ENCODE measurements at places on chromosomes 7 and 10.

GRCh38 chr7:10821156-10821555 lies 152.5 kb upstream of the PHF14 start:
- no peak for DNase-seq

DNA sequence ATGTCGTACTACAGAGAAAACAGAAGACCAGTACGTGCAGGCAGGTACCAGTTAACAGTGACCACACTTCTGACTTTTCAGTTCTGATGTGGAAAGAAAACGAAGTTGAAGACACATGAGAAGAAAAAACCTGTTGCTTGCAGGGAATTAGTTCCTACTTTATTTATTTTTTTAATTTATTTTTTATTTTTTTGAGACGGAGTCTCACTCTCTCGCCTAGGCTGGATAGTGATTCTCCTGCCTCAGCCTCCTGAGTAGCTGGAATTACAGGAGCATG lies 73.8 kb upstream of the ATP6V0A4 start:
- no peak for DNase-seq

DNA sequence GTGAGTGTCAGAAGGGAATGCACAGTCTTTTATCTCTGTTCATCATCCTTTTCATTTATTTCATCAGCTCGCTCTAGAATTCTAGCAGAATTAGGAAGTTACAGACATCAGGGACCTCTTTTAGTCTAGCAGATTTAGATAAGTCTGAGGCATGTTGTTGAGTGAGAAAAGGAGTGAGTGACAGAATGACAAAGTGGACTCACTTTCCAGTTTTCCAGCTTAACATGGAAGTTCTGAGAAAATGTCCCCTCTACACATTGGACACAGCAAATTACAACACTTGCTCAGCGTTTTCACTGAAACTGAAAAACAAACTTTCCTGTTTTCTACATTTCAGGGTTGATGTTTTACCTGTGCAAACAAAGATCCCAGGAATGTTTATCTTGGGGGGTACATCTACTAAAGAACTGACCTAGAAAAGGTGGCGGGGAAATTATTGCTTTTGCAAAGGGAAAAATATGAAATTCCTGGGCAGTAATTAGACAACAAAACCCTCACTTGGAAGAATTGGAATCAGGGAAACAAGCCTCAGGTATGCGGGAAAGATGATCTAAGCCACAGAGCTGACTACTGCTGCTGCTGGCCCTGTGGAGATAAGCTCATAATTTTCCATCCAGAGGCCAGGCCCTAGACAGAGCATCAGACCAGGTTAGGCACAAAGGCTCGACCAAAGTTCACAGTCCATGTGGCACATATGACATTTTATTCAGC lies 14.6 kb upstream of the CYP3A5 start:
- no peak for DNase-seq

DNA sequence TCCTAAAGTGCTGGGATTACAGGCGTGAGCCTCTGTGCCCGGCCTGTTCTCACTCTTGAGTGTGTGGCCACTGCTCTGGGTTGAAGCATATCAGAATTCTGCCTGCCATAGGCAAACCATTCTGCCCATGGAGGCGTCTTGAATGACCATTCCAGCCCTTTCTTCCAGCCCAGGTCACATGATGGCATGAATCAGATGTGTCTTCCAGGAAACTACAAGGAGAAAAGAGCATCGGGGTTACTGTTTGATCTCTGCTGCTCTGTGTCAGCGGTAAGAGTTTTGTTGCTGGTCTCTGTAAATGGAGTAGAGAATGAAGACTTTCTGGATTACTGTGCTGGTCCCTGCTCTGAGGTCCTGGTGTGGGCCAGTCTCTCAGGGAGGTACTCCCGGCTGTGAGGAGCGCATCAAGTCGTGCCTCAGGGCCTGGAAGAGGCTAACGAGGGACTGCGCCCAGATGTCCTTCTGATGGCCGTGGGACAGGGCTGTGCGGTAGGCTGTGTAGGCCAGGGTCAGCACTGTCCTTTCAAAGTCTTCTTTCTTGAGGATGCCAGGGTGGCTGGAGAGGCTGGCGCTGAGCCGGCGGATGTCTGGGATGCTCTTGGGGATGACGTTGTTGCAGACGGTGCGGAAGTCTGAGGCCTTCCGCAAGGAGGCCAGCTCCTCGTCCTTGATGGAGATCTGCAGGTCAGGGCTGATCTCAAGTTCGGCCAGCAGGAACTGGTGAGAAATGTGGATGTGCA lies 5.8 kb upstream of the SLC13A4 start:
- DNase-seq: no peak

DNA sequence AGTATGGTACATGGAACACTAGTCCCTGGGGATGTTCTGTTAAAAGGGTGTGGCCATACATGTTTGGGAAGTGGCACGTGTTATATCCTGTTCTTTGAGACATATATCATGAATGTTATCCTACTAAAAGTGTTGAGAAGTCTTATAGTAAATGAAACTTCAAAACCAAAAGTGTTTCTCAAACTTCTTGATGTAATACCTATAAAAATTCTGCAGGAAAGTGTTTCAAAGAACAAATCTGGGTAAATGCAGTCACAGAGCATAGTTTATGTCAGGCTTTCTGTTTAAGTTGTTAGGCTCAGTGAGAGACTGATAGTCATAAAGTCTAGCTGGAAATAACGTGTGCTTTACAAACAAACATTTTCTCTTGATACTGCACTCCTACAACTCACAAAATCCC lies 273.7 kb downstream of the KIF20B start:
- no peak for DNase-seq

DNA sequence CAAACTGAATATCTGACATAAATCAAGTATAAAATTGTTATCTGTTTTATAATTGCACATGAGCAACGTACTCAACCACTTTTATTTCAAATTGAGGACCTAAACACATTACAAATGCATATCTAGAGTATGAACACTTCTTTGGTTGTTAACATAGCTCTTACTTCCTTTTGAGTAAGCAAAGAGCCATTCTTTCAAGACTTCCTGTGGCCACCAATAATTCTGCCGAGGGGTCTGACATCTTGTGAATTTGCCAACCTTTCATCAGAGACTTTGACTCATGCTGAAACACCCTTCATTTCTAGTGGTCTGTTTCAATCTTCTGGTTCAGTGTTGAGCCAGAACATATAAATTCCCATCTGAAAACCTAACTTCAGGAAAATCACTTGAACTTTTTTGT lies 59.4 kb downstream of the CDK14 start:
- DNase-seq: no peak

DNA sequence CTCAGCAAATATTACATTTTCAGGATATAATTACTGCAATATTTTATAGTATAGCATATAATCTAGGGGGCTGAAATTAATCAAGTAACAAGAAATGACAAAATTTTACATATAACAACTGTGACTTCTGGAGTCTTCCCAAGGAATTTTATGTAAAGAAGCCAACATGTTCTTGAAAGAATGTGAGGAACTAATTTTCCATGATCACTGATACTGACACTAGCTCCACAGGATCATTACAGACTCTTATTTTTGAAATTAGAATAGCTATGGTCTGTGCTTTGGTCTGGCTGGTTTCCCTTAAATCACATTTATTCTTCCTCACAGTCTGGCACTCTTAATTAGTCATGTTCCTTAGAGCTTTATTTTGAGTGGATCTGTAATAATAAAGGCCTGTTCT lies 267.7 kb upstream of the SEMA3A start:
- no peak for DNase-seq

DNA sequence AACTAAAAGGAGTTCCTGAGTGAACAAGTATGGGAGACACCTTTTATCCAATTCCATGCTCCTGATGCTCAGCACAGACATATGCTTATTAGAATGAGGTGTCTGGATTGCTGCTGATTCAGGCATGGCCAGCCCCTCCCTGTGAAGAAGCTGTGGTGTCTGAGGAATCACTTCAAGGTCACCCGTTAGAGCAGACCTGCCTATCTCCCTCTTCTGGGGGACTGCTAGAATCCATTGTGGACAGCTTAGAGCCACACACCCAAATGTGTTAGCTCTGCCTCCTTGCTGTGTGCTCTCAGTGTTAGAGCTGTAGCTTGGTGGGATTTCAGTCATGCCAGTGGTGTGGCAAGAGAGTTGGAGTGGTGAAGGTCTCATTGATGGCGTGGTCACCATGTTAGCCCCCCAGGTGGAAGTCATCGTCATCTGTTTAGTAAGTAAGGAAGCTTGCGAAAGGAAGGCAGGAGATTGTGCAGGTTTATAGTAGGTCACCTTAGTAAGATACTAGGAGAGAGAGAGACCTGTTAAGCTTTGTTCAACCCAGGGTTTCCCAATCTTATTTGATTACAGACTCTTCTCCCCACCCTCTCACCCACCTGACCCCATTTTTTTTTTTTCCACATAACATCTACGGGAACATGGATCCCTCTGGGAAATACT lies 12.8 kb downstream of the PRXL2A start:
- no peak for DNase-seq

DNA sequence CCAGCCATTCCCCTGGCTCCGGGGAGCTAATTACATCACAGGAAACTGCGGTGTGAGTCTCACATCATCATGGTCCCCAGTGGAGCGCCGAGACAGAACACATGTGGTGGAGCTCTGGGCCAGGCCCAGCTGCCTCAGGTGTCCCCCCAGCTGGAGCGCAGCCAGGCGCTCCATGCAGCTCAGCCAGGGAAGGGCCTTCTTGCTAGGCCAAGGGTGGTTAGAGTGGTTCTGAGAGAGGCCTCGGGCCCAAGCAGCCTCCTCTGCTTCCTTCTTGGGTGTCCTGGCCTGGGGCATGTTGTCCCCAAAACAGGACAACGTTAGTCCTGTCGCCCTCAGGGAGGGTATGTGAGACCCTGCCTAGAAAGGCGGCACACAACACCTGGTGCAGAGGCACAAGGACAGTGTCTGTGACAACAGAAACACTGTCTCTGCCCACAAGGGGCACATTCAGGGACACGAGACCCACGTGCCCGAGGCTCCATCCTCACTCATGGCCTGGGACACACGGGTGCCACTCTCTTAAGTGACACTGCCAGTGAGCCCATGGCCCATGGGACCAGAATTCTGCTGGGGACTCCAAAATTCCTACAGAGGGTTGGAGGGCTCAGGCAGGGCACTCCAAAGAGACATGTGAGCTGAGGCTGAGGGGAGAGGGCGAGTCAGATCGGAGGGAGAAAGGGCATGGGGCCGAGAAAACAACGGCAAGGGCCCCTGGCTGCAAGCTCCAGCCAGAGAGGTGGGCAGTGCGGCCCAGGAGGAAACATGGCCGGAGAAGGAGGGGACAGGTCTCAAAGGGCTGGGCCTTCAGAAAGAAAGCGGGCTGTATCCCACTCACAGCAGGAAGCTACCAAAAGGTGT lies 37.0 kb upstream of the RET start:
- no peak for DNase-seq

GRCh38 chr10:93859049-93859655 lies 34.6 kb upstream of the SLC35G1 start:
- no peak for DNase-seq

GRCh38 chr10:102919246-102919959 lies 1.3 kb downstream of the CNNM2 start:
- no peak for DNase-seq

DNA sequence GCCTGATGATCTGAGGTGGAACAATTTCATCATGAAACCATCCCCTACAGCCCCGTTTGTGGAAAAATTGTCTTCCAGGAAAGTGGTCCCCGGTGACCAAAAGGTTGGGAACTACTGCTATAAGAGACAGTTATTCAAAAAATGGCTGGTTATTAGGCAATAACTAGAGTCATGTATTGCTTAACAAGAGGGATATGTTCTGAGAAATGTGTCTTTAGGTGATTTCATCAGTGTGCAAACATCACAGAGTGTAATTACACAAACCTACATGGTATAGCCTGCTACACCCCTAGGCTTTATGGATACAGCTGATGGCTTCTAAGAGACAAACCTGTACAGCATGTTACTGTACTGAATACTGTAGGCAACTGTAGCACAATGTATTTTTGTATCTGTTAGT lies 71.3 kb upstream of the CSTF2T start:
- no peak for DNase-seq

- DNase-seq: no peak
Measured at GRCh38 chr10:126011995-126012394, 115.6 kb downstream of the FANK1 start.

DNA sequence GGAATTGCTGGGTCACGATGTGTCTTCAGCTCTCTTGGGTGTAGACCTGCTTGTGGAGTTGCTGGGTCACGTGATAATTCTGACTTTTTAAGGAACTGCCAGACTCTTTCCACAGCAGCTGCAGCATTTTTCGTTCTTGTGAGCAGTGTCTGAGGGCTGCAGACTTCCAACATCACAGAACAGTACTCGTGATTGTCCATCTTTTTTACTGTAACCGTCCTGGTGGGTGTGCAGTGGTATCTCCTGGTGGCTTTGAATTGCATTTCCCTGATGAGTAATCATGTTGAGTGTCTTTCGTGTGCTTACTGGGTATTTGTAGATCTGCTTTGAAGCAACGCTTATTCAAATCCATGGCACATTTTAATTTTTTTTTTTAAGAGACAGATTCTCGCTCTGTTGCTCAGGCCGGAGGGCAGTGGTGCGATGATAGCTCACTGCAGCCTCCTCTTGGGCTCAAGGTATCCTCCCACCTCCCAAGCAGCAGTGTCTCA lies 22.7 kb downstream of the INPP5A start:
- no peak for DNase-seq

- no peak for DNase-seq
Measured at GRCh38 chr7:74141705-74142104, 32.5 kb upstream of the EIF4H start.

- no peak for DNase-seq
Measured at GRCh38 chr7:148878317-148878716, 5.8 kb downstream of the EZH2 start.

GRCh38 chr10:119129721-119130120 lies 25.8 kb downstream of the DENND10 start:
- DNase-seq: no peak

GRCh38 chr10:104509981-104510380 lies 131.1 kb upstream of the SORCS3 start:
- DNase-seq: no peak

GRCh38 chr7:105652359-105652993 lies 71.2 kb upstream of the EFCAB10 start:
- DNase-seq: peak; percentile 46

- no peak for DNase-seq
Measured at GRCh38 chr10:23053036-23053435, 42.3 kb upstream of the MSRB2 start.

DNA sequence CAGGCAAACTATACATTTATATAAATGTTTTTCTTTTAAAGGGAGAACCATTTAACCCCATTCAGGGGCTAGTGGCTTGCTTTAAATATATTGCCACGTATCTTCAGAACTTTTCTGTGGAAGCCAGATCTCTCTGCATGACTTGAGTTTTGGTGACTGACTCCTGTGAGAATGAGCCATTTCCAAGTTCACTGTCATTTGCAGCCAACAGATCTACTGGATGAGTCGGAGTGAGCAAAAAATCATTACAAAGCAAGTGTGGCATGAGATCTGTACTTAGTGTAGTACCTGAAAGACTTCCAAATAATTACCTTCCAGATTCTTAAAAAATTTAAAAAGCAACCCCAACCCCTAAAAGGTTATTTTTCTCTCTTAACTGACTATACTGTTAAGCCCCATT lies 45.6 kb downstream of the PDSS1 start:
- no peak for DNase-seq

DNA sequence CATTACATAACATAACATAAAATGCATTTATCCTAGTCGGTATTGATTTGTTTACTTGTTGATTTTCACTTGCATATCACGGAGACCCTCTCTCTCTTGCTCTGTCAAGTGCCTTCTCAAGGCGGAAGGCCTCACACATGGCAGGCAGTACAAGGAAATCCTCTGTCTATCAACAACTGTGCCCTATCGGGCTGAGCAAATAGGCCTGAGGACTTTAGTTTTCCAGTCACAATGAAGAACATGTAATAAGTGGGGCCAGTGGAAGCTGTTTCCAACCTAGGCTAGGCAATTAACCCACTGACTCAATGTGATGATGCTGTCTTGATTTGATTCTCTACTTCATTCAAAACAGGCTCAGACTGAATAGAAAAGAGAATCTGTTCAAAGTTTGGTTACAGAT lies 44.9 kb upstream of the KMT2C start:
- DNase-seq: no peak
